Mucosa of descending colon (tissue), 3 donors: ENCODE measurements at places on chromosomes 12 and 14. TPM values are rescaled to one million over a fixed set of nuclear protein-coding genes. Genes with fewer than 3 reads are reported as not detected.

Gene SOAT2
- total RNA-seq = not detected

- DNase-seq = no peak
Observed at GRCh38 chr14:93023802-93024434, 91.8 kb downstream of the ITPK1 start.

DNA sequence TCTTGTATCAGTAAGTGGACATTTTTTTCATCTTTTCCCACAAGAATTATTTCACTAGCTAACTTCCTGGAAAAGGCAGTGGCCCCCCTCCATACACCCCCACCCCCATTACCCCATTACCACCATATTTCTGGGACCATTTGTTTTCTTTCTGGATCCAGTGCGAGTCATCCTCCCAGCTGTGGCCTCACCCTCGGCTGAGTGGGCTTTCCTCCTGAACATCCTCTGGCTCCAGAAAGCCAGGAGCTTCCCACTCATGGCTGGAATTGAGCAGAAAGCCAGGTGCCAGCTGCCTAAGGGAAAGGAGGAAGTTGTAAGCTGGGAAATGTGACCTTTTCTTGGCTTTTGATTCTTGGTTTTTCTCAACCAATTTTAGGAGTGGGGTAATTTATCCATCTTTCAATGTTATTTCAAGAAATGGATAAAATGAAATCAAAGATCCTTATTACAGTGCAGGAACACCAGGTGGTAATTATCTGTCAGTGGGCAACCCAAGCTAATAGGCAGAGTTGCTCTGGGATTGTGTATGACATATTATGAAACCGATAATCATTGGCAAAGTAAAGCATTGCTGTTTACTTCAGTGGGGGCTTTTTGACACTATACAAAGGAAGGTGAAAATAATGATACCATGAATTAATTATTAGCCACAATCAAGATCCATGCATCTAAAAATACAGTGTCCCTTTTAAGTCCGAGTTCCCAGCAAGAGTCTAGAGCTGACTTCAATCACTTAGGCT lies 124.6 kb downstream of the KICS2 start:
- DNase-seq = no peak

DNA sequence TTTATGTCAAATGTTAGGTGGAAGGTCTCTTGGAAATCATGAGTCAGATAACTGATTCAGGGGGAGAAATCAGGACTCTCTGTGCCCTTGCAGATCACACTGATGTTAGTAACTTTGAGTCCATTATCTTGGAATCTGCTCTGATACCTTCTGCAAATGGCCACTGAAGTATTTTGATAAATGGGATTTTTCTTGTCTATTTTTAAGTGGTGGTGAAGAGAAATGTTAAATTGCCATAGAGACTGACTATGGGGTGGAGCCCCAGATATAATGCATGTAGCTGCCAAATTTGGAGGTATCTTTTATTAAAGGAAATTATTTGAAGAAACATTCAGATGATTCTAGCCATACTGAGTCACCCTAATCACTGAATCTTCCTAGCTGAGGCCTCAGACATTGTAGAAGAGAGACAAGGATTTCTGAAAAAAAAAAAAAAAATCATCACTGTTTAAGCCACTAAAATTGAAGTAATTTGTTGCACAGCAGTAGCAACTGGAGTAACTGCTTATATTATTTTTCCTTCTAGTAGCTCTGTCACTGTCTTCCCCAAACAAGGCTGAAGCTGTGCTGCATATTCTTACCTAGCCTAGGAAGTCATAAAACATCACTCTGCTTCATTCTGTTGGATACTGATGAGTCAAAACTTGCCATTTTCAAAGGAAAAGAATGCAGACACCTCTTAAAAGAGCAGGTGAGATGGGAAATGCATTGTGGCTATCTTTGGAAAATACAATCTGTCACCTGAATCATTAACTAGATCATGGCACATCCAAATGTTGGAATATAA lies 36.0 kb upstream of the CLEC14A start:
- no peak for DNase-seq

- DNase-seq = no peak
Observed at GRCh38 chr12:89098441-89099112, 253.7 kb downstream of the DUSP6 start.

Gene TAPBPL
- 72.0 TPM for total RNA-seq
